ENCODE measurements at places on chromosomes 5 and 9. TPM values are rescaled to one million over a fixed set of nuclear protein-coding genes. Genes with fewer than 3 reads are reported as not detected.

The C9orf43 gene
- total RNA-seq, result 0.30 TPM

The FBXO10 gene
- total RNA-seq, result 22.9 TPM

The ECPAS gene
- 73.9 TPM for total RNA-seq

The ANKRD18A gene
- not detected for total RNA-seq

The C5orf46 gene
- total RNA-seq, result 16.0 TPM

The PAPPA gene
- total RNA-seq, result 211 TPM

The NR4A3 gene
- total RNA-seq, result 0.30 TPM

The GABRA6 gene
- total RNA-seq, result not detected

The SLC6A3 gene
- total RNA-seq, result not detected

The TRIM7 gene
- total RNA-seq, result 0.69 TPM

The MATR3 gene
- 232 TPM for total RNA-seq

The LRRC70 gene
- 1.2 TPM for total RNA-seq

The CMBL gene
- total RNA-seq, result 21.1 TPM

The FBXL7 gene
- total RNA-seq, result 5.3 TPM

The SV2C gene
- total RNA-seq, result not detected

The CDX1 gene
- not detected for total RNA-seq

The CLIC3 gene
- total RNA-seq, result 3.3 TPM

The IRX1 gene
- not detected for total RNA-seq

The C1QTNF3 gene
- 0.30 TPM for total RNA-seq

The LCN12 gene
- total RNA-seq, result 0.51 TPM

The IFNA5 gene
- total RNA-seq, result not detected

The TMEM8B gene
- 6.2 TPM for total RNA-seq

The SLC46A2 gene
- not detected for total RNA-seq

The PTGS1 gene
- total RNA-seq, result 2.6 TPM

The IL31RA gene
- 1.5 TPM for total RNA-seq

The IL5 gene
- total RNA-seq, result not detected

The SVEP1 gene
- 9.2 TPM for total RNA-seq

The GRIA1 gene
- 0.59 TPM for total RNA-seq

The KLF4 gene
- total RNA-seq, result 1.5 TPM

The HAPLN1 gene
- 24.8 TPM for total RNA-seq

The CHSY3 gene
- total RNA-seq, result 43.7 TPM

The POLK gene
- 43.9 TPM for total RNA-seq

The RAPGEF6 gene
- total RNA-seq, result 26.9 TPM

The AGPAT2 gene
- 36.0 TPM for total RNA-seq

The SLC6A7 gene
- total RNA-seq, result not detected

The SCGB3A2 gene
- not detected for total RNA-seq

The SPATA24 gene
- total RNA-seq, result 4.2 TPM

The SPATA31A3 gene
- not detected for total RNA-seq

The ABO gene
- not detected for total RNA-seq

The SPINK13 gene
- total RNA-seq, result not detected

The KDM3B gene
- total RNA-seq, result 48.6 TPM

The GALNT10 gene
- total RNA-seq, result 182 TPM

The LCN9 gene
- total RNA-seq, result not detected

The DMRT3 gene
- total RNA-seq, result not detected

The GCNT4 gene
- total RNA-seq, result 0.23 TPM

The IFNK gene
- not detected for total RNA-seq

The RNF180 gene
- 15.2 TPM for total RNA-seq

The NSG2 gene
- not detected for total RNA-seq

The SHC3 gene
- total RNA-seq, result 79.2 TPM

The INSL4 gene
- not detected for total RNA-seq

The ZDHHC11B gene
- total RNA-seq, result not detected

The BAAT gene
- total RNA-seq, result 0.23 TPM

Measured in smooth muscle cell of the umbilical artery (primary cell).